ENCODE measurements at places on chromosomes 12 and 14. TPM values are rescaled to one million over a fixed set of nuclear protein-coding genes. Genes with fewer than 3 reads are reported as not detected.

DNA sequence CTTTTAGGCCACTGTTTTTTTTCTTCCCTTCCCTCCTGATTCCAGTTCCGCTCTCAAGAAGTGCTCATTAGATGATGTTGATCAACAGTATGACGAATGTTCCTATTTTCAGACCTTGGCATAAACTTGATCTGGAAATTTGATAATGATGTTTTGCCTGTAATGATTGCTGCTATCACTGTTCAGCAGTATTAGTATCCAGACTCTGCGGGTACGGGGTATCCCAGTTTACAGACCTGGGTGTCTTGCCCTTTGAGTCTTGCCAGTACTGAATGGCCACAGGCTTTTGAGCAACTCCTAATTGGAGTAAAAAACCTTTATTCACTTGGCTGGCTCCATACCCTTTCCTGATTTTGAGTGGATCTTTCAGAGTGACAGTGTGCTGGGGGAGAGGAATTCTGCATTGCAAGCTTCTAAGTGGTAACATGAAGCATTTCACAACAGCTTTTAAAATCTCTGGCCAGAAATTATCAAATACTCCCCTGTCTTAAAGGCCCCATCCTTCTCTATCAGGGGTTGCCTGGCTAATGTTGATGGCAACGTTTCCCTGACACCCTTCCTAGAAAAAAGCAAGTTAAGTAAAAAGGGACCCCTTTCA lies 5.9 kb upstream of the ASB8 start:
- H3K36me3 ChIP-seq, result no peaks in the 10 kb centered on the region
- H3K27ac ChIP-seq, result no peak overlapping the region
- no peaks in the 10 kb centered on the region for H3K4me1 ChIP-seq
- DNase-seq, result no peak
- peaks cover 3% of the 10 kb centered on the region for H3K27me3 ChIP-seq

GRCh38 chr12:93742110-93742934 lies 65.1 kb downstream of the CRADD start:
- peak overlapping the region; percentile 95 for H3K4me3 ChIP-seq
- peak; percentile 55 for DNase-seq

DNA sequence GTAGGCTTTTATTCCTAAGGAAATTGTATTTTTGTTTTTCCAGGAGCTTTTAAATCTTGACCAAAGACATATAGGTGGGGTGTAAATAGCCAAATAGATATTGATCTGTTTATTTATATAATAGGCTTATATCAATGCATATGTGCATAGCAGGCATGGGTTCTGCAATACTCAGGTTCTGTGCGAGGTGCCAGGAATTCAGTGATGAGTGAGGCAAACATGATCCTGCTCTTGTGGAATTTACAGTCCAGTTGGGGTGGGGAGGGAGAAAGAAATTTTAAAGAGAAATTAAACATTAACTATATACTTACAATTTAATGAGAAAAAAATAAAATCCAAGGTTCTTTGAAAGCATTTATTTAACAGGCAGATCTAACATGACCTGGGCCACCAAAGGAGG lies 160.3 kb upstream of the HIF1A start:
- no peak for DNase-seq
- peaks cover 28% of the 10 kb centered on the region for H3K4me1 ChIP-seq
- no peak overlapping the region for H3K27ac ChIP-seq
- peak overlapping the region; percentile 40 for H3K4me3 ChIP-seq
- peaks cover 3% of the 10 kb centered on the region for H3K27me3 ChIP-seq

- no peak for DNase-seq
- H3K4me1 ChIP-seq, result no peaks in the 10 kb centered on the region
- peaks cover 9% of the 10 kb centered on the region for H3K27me3 ChIP-seq
- no peak overlapping the region for H3K4me3 ChIP-seq
- peaks cover 20% of the 10 kb centered on the region for H3K36me3 ChIP-seq
- H3K27ac ChIP-seq, result no peak overlapping the region
Measured at GRCh38 chr12:128476266-128476665, 209.3 kb downstream of the TMEM132C start.

GRCh38 chr14:58808828-58809227 lies 171.1 kb downstream of the DACT1 start:
- no peak for DNase-seq
- no peak overlapping the region for H3K27ac ChIP-seq
- no peaks in the 10 kb centered on the region for H3K36me3 ChIP-seq
- H3K27me3 ChIP-seq, result no peaks in the 10 kb centered on the region
- H3K4me3 ChIP-seq, result no peak overlapping the region

The ACSS3 gene
- total RNA-seq, result 18.7 TPM

DNA sequence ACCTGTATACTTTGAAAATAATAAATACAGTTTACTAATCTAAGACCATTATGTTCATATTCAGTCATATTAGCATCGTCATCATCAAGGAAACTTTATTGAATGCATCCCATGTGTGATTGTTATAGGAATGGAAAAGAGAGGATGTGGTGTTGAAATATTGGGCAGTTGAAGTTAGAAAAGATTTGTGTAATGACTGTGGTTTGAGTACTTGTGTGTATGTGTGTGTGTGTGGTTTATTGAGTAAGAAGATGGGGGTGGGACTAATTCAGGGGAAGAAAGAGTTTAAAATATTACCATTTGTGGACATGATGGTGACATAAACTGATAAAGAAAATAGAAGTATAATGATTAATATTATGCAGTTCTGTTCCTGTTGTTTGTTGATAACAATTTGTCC lies 238.7 kb upstream of the SEL1L start:
- no peak overlapping the region for H3K27ac ChIP-seq
- no peaks in the 10 kb centered on the region for H3K4me1 ChIP-seq
- no peak for DNase-seq
- no peaks in the 10 kb centered on the region for H3K36me3 ChIP-seq

DNA sequence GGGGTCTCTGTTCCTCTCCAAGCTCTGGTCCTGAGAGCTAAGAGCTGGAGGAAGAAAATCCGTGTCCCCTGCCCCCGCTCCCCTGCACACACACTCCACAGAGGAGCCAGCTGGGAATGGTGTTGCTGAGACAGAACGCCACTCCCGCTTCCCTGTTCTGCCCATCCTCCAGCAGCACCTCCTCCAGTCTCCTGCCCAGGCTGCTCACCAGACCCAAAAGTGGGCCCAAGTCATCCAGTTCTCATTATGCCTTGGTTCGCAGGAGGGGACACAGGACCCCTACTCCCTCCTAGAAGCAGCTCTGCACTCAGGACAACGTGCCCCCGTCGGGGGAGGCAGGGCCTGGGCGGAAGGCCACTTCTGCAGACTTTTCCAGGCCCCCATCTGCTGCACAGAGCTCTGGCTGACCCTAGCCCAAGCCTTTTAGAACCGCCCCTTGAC lies 830 bp upstream of the TRMT61A start:
- peaks cover 5% of the 10 kb centered on the region for H3K36me3 ChIP-seq
- no peak for DNase-seq
- H3K4me1 ChIP-seq, result peaks cover 12% of the 10 kb centered on the region

The HOXC5 gene
- not detected for total RNA-seq

The RNF41 gene
- total RNA-seq, result 55.5 TPM

DNA sequence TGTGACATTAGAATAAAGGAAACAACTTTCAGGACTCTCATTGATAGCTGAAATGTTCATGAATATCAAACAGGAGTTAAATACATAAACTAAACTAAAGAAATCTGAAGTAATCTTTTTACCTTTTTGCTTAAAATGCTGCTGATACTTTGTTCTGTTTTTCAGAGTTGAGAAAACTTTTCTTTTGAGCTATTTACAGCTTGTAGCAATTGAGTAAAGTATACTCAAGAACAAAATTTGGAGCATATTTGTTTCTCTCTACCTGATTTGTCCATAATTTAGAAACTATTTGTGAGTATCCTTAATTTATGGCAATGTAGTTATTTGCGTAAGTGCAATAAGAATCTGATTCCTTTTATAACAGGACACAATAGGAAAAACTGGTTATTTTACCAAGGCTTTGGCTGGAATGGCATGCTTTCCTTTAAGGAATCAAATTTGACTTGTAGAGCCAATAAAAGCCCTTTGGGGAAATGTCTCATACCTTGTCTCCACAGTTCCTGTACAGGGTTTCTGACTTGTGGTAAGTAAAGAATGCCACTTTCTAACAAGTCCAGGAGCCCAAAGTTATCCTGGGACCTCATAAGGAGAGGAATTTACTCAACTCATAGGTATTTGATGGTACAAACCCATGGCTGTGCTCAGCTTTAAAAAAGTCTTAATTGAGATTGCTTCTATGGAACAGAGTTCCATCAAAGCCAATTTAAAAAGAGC lies 195.7 kb downstream of the TMEM117 start:
- no peak overlapping the region for H3K27ac ChIP-seq
- no peaks in the 10 kb centered on the region for H3K36me3 ChIP-seq
- H3K4me3 ChIP-seq, result no peak overlapping the region
- no peaks in the 10 kb centered on the region for H3K4me1 ChIP-seq

DNA sequence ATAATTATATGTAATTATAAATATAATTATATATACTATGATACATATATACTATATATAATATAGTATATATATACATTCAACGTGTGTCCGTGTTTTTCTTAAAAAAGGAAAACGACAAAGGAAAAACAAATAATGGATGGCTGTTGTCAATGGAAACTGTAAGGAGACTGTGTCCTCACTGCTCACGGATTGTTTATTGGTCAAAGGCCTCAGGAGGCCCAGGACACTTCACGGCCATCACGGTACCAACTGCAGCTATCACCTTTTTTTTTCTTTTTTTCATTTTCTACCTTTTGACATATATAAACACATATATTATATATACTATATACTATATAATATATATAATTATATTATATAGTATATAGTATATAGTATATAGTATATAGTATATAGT lies 113.4 kb downstream of the SPTSSA start:
- H3K27me3 ChIP-seq, result peaks cover 2% of the 10 kb centered on the region
- H3K36me3 ChIP-seq, result peaks cover 5% of the 10 kb centered on the region
- no peak for DNase-seq
- H3K27ac ChIP-seq, result no peak overlapping the region

The MANSC4 gene
- not detected for total RNA-seq

GRCh38 chr14:24062216-24062980 lies 9.0 kb upstream of the CPNE6 start:
- H3K4me3 ChIP-seq, result no peak overlapping the region
- no peak for DNase-seq
- H3K36me3 ChIP-seq, result no peaks in the 10 kb centered on the region
- H3K27me3 ChIP-seq, result peaks cover 16% of the 10 kb centered on the region

The SRRM4 gene
- total RNA-seq, result 3.6 TPM

The IFNG gene
- total RNA-seq, result not detected

- H3K4me3 ChIP-seq, result no peak overlapping the region
- DNase-seq, result no peak
- H3K27ac ChIP-seq, result peak overlapping the region; percentile 76
- no peaks in the 10 kb centered on the region for H3K4me1 ChIP-seq
- no peaks in the 10 kb centered on the region for H3K27me3 ChIP-seq
Measured at GRCh38 chr12:80187660-80188090, 88.3 kb downstream of the OTOGL start.
